ENCODE measurements at places on chromosomes 1 and 21. TPM values are rescaled to one million over a fixed set of nuclear protein-coding genes. Genes with fewer than 3 reads are reported as not detected.

- no peak for DNase-seq
These were observed 37.4 kb downstream of the CHD5 start for GRCh38 chr1:6142734-6143133.

The C1QB gene
- not detected for total RNA-seq

DNA sequence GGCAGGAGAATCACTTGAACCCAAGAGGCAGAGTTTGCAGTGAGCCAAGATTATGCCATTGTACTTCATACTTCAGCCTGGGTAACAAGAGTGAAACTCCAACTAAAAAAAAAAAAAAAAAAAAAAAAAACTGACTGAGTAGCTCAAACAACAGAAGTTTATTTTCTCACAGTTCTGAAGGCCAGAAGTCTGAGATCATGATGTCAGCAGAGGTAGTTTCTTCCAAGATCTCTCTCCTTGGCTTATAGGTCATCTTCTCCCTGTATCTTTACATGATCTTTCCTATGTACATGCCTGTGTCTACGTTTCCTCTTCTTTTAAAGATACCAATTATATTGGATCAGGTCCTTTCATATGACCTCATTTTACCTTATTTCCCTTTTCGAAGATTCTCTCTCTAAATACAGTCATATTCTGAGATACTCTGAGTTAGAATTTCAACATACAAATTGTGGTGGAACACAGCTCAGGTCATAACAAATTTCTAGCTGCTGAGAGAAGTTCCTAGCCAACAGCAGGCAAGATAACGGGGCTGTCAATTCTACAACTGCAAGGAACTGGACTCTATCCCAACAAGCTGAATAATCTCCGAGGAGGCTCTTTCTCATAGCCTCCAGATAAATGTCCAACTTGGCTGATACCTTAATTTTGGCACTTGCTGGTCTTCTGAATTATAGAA is 187.7 kb upstream of the ADAMTS5 start:
- DNase-seq, result no peak

- peak; percentile 77 for DNase-seq
These were observed 2.0 kb downstream of the LRRC41 start for GRCh38 chr1:46301406-46301807.

The HHAT gene
- 1.0 TPM for total RNA-seq

- DNase-seq, result no peak
These were observed 350.3 kb downstream of the RWDD3 start for GRCh38 chr1:95584315-95584714.

The TCHHL1 gene
- not detected for total RNA-seq

DNA sequence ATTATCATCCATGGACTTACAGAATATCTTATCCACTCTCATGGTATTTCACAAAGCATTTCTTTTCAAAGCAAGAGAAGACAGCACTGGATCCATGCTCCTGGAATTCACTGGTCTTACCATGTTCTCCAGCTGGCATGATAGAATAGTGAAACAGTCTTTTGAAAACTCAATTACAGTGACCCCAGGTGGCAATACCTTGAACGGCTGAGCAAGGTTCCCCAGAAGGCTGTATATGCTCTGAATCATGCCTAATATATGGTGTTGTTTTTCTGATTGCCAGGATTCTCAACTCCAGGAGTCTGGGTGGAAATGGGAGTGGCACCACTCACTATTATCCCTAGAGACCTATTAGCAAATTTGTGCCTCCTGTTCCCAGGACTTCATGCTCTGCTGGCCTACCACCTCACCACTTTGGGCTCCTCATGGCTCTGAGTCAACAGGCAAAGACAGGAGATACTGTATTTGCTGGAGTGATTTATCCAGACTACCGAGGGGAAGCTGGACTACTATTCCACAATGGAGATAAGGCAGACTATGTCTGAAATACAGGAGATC is 87.6 kb downstream of the CATSPERE start:
- peak; percentile 2 for DNase-seq

The RNF223 gene
- not detected for total RNA-seq

The ST6GALNAC5 gene
- total RNA-seq, result 11.6 TPM

DNA sequence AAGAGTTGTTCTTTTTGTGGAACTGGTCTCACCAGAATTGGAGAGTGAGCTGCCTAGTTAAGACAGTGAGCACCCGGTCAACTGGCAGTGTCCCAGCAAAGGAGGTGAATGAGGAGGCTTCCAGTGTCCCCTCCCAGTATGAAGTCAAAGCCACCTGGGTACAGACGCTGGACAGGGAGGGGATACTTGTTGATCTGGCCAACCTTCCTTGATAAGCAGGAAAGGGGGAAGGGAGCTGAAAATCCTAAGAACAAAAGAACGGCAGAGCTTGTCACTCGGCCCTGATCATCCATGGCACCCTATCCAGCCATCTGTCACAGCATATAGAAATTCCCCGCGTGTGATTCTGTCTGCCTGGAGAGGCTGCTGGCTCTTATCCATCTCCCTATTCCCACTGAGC is 91.5 kb downstream of the SSBP3 start:
- DNase-seq, result no peak

The KRTAP19-3 gene
- not detected for total RNA-seq

The RNF186 gene
- not detected for total RNA-seq

- DNase-seq, result peak; percentile 83
These were observed 819 bp upstream of the GPR3 start for GRCh38 chr1:27391511-27392095.

DNA sequence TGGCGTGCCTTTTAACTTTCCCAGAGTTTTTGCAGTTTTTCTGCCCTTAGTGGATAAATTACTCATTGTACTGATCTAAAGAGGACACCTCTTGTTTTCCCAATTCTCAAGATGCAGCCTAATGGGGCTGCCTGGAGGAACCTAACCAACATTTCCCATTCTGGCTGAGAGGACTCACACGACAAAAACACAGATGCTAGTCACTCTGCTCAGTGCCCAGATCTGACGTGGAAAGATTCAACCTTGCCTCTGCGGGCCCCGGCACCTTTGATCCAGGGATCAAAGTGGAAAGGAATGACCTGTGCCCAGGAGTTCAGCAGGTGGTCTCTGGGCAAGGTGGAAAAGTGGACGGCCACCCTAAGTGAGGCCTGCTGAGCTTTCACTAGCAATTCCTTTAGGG is 162.4 kb upstream of the FMN2 start:
- DNase-seq, result no peak

The KPRP gene
- total RNA-seq, result not detected

DNA sequence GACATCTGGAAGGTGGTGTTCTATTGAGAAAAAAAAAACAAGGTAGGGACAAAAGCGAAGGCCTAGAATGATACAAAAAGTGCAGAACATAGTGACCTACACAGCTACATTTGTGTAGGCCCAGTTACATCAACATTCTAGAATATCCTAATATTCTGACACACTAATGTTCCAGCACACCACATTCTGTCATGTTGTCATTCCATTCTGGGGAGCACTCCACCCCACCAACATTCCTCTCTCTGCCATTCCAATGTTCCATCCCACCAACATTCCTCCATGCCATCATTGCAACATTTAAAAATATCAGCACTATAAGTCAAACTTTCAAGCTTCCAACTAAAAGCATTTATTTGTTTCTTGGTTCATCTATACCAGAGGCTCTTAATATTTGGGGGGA is 28.5 kb downstream of the COA7 start:
- DNase-seq, result no peak

The PPIH gene
- 81.8 TPM for total RNA-seq

The FAAH gene
- total RNA-seq, result 19.8 TPM

DNA sequence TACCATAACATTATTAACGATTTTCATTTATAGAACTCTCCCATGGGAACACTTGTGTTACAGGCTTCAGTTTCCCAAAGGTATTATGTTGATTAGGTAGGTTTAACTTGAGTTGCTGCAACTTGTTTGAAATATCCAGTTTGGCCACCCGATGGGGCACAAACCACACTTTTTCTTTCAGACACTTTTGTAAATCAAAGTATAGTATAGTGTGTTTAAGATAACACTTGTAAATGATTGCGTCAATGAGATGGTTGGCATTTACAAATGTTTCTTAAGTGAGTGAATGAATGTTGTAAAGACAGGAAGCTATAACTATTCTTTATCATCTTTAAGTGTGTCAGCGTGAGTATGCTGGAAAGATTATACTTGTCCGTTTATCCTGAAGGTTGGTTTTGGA is 4.3 kb downstream of the XPR1 start:
- DNase-seq, result no peak

The IL22RA1 gene
- total RNA-seq, result 0.10 TPM

- DNase-seq, result peak; percentile 42
These were observed 10.0 kb upstream of the AGPAT3 start for GRCh38 chr21:43854773-43855633.

DNA sequence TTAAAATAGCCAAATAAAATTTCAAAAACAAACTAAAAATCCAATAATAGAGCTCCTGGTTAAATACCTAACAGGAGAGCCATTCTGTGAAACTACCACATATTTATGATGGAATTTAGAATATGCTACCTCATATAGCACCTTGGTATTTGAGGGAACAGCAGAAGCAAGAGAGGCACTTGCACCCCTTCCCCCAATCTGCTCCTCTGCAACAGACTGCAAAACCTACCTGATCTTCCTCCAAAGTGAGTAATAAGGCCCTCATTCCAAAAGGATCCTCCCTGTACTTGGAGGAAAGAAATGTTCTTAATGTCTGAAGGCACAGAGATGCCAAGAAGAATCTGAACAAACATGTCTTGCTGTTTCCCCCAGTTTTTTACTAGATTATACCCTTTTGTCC is 28.1 kb upstream of the RNPC3 start:
- DNase-seq, result no peak

DNA sequence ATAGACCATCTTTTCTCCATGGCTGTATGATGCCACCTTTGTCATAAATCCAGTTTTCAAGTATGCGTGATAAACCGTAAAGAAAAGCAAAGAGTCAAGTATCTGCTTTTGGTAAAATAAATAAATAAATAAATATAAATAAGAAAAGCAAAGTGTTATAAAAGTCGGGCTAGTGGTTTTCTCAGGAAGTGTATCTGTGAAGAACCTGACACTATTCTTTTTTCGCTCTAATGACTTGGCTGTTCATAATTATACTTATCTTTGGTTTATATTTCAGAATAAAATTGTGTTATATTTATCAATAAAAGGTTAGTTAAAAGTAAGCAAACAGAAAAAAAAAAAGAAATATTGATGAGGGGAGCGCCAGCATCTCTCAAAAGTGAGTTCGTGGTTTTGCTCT is 594 bp upstream of the EXO5 start:
- DNase-seq, result no peak

DNA sequence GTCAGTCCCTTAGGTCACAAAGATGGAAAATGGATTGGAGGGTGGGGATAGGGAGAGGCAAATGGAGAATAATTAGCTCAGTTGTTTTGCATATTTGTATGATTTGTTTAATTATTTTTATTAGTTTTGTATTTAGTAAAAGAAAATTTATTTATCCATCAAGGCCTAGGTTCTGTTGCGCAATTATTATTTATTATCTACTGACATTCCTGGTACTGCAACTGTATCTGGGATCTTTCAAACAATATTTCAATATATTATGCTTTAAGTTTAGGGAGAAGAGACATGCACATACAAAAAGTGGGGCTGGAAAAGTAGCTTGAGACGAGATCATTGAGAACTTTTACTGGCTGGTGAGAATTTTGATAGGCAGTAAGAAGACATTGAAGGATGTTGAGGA is 316.4 kb upstream of the SGIP1 start:
- DNase-seq, result no peak

The CRYBG2 gene
- total RNA-seq, result 8.7 TPM

GRCh38 chr21:45104560-45104959 is 30.2 kb downstream of the ADARB1 start:
- no peak for DNase-seq

- no peak for DNase-seq
These were observed 68.5 kb downstream of the HHAT start for GRCh38 chr1:210397252-210397651.

GRCh38 chr1:52907068-52907811 is 14.3 kb downstream of the ECHDC2 start:
- no peak for DNase-seq

- DNase-seq, result peak; percentile 40
These were observed 43.4 kb upstream of the RHOU start for GRCh38 chr1:228691926-228692325.

- DNase-seq, result no peak
These were observed 275.7 kb downstream of the MATN1 start for GRCh38 chr1:30447701-30448100.

GRCh38 chr21:38531591-38531990 is 33.3 kb upstream of the ERG start:
- no peak for DNase-seq

The GCSAML gene
- total RNA-seq, result not detected

DNA sequence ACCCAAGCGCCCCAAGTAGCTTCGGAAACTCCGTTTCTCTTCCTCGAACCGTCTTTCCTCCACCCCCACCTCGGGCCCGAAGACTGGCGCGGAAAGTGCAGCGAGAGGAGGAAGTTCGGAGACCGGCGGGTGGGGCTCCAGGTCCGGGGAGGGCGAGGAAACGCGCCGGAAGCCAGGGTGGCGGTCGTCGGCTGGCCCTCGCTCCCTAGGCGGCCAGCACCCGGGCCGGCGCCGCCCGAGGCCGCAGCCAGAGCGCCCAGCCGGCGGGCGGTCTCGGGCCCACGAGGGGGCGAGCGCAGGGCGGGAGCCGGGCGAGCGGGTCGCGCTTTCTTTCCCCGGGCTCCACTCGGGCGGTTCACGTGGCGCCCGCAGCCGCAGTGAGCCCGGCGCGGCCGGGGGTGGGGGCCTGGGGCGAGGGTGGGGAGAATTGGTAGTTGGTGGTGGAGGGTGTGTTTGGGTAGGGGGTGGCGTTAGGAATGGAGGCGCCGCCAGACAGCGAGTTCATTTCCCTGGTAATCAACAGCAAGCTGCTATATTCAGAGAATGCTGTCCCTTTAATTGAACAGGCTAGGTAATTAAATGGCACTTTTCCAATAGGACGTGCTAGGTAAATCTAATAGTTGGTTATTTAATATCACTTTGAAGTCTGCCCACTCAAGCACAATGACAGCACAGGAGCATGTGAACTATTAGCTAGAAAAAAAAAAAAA is 6.7 kb downstream of the LMO4 start:
- peak; percentile 82 for DNase-seq

- DNase-seq, result no peak
These were observed 5.8 kb downstream of the LRRC8D start for GRCh38 chr1:89826594-89826993.

DNA sequence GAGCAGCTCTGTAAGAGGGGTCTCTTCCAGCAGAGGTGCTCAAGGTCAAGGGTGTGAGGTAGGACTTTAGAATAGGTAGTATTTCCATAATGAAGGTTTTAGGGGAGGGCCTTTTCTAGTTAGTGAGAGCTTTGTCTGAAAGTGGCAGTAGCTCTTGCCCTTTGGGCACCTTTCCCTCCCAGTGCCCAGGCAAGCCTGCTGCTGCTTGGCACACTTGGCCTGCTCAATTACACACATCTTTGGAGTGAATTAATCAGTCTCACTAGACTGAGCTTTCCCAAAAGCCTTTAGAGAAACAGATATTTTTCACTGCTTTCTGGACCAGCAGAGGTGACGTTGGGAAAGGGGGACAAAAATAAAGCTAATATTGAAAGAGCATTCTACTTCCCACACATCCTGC is 48.0 kb downstream of the MAB21L3 start:
- DNase-seq, result no peak

The OR6K3 gene
- total RNA-seq, result not detected

- no peak for DNase-seq
These were observed 3.8 kb downstream of the RGS13 start for GRCh38 chr1:192639607-192640368.

The TSSK3 gene
- total RNA-seq, result 3.7 TPM

GRCh38 chr1:149993764-149994163 is 16.8 kb downstream of the OTUD7B start:
- DNase-seq, result no peak

- DNase-seq, result no peak
These were observed 1.7 kb downstream of the H3-3A start for GRCh38 chr1:226063977-226064815.

The LINGO4 gene
- total RNA-seq, result 0.07 TPM

- no peak for DNase-seq
These were observed 6.7 kb downstream of the ABCG1 start for GRCh38 chr21:42225571-42226155.

Measured in H7 (cell line).